Lower lobe of right lung (tissue), 2 donors: ENCODE measurements at places on chromosomes 2 and 18.
A peak's percentile ranks its signal among the peaks of the same experiment; 100 is the strongest.

GRCh38 chr2:126900646-126901319 lies 2.1 kb downstream of the TEX51 start:
- no peak overlapping the region for H3K4me3 ChIP-seq
- no peaks in the 10 kb centered on the region for H3K4me1 ChIP-seq
- no peak overlapping the region for H3K27ac ChIP-seq
- H3K36me3 ChIP-seq = no peaks in the 10 kb centered on the region

DNA sequence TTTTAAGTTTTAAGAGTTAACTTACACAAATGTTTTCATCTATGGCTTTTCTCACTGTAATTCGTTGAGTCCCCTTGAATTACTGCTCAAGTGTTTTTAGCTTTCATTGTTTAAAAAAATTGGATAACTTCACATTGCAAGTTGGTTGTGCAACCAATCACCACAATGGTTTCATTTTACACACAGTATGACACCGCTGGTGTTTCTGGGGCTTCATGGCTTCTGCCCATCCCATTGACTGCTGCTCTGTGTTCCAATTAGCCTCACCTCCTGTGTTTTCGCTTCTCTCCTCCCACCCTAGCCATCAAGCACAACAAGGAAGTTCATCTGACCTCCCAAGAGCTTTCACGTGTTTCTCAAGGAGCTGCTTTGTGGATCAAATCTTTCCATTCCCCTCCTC lies 199.1 kb upstream of the CHAC2 start:
- H3K36me3 ChIP-seq = no peaks in the 10 kb centered on the region
- no peak overlapping the region for H3K4me3 ChIP-seq
- no peaks in the 10 kb centered on the region for H3K27me3 ChIP-seq
- H3K27ac ChIP-seq = no peak overlapping the region
- H3K4me1 ChIP-seq = no peaks in the 10 kb centered on the region

DNA sequence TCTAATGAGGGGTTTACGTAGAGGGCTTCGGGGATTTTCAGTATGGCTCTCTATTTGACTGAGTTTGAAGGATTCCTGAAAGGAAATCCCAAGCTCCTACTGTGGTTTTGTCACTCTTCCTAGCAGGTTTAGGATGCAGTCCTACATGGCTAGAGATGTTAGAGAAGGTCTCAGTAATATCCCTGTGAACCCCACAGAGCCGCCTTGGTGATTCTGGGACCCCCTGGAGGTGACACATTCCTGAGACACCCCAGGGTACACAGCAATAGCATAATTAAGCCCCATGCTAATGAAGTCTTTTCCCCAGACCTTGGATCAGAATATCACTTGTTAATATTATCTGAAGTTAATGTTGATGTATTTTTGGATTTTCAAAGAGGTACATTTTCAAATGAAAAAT lies 103.8 kb downstream of the SNTG2 start:
- no peaks in the 10 kb centered on the region for H3K36me3 ChIP-seq
- H3K4me3 ChIP-seq = no peak overlapping the region
- H3K27me3 ChIP-seq = no peaks in the 10 kb centered on the region
- H3K27ac ChIP-seq = no peak overlapping the region

DNA sequence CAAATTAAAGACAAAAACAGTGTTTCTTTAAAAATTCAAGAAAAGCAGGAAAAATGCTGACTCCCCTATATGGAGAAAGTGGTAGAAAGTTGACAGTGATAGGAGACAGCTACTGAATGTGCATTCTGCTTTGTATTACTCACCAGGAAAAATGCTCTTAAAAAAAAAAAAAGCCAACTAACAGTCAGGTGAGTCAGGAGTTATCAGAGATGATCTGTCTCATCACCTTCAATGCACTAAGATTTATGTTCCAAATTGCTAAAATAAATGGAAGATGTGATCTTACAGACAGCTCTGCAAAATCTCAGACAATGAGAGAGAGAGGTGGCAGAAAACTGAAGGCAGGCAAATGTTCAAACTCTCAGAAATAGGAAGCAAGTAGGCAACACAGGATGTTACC lies 47.6 kb upstream of the ZNF521 start:
- H3K4me3 ChIP-seq = no peak overlapping the region
- no peaks in the 10 kb centered on the region for H3K36me3 ChIP-seq
- DNase-seq = no peak

DNA sequence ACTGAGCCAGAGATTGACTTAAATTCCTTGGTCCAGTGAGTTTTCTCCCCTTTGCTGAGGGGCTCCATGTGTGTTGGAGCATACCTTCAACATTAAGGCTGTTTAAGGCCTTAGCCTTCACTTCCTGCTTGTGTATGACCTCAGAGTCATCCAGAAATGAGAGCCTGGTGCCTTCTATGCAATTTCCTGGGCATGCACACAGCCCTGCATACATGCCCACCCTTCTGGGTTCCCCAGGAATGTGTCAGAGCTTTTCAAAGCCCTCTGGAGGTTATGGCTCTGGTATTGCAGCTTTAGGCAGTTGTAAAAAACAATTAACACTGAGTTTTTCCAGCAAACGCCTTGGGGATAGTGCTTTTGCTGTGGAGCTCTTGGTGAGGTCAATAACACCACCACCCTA lies 16.7 kb downstream of the IL1R1 start:
- H3K27me3 ChIP-seq = no peaks in the 10 kb centered on the region
- peaks cover 50% of the 10 kb centered on the region for H3K36me3 ChIP-seq
- H3K4me1 ChIP-seq = peaks cover 41% of the 10 kb centered on the region
- H3K4me3 ChIP-seq = no peak overlapping the region
- peak overlapping the region; percentile 20 for H3K27ac ChIP-seq
